ENCODE measurements at places on chromosomes 3 and 15.

GRCh38 chr3:188240189-188240981, 86.4 kb downstream of the LPP start:
- DNase-seq: no peak

DNA sequence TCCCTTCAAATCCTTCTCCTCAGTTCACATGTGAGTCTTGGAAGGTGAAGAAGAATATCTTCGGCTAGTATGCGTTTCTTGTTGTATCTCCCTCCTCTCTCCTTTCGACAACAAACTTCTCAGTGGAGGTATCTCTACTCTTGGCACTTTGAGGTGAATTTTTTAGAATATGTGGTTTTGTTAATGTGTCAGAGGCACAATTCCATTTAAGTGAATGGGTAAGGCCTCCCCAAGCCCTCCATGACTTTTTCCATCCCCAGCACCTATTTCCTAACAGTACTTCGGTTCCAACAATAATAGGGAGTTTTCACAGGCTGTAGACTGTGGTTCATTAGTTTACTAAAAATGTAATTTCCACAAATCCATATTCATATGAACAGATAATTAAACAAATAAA, 74.2 kb downstream of the TM4SF4 start:
- DNase-seq: no peak

DNA sequence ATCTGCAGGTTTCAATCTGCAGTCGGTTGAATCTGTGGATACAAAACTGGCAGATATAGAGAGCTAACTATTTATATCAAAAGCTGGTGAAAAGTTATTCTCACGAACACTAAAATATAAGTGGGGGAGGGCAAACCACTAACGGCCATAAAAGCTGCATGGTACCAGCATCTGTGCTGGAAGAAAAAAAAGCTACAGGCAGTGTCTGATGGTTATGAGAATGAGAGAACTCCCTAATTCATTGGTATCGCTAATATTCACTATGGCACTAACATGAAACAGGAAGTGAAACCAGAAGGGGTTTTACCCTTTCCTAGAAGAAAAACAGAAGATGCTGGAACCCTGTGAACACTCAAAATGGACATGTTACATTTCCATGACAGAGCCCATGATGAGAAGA, 15.9 kb downstream of the CEP70 start:
- DNase-seq: no peak

GRCh38 chr3:23669541-23670255, 136.1 kb upstream of the UBE2E1 start:
- DNase-seq: no peak

GRCh38 chr15:64739577-64740143, 35.7 kb downstream of the RBPMS2 start:
- no peak for DNase-seq

GRCh38 chr3:13793451-13793850, 86.4 kb downstream of the WNT7A start:
- DNase-seq: no peak

GRCh38 chr3:113649174-113649845, 47.1 kb downstream of the USF3 start:
- no peak for DNase-seq

DNA sequence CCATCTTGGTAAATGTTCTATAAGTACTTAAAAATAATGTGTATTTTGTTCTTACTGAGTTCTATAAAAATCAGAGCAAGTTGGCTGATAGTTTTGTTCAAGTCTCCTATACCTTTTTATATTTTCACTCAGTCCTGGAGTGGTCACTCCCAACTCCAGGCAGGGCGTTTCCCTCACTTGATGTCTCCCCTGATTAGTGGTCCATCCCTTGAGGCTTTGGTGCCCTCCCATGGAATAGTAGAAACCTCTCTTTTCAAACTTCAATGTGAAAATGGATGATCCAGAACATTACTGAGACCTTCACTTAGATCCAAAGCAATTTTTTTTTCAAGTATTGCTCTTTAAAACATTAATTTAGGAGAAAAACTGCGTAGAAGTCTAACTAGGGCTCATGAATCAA, 25.0 kb upstream of the SCN10A start:
- no peak for DNase-seq

DNA sequence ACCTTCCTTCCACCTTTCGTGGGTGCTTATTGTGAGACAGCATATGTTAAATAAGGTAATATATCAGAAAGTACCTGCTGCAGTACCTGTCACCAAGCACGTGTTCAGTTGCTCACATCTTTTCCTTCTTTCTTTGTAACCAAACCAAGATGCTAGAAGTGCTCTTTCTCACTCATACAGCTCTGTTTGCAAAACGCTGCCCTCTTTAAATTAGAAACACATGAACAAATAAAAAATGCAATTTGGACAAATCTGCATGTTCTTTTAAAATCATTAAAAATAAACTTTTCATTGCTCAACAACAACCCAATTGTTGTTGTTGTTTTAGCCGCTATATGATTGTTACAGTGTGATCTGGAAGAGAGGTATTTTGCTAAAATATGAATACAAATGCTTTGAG, 193.5 kb upstream of the ZBTB20 start:
- no peak for DNase-seq

Measured in stimulated activated CD4-positive, alpha-beta T cell treated with anti-CD3 and anti-CD28 coated beads, TNF-alpha, amount 100 ng/mL, for 4 hours (primary cell).